Right ventricle myocardium superior (tissue), 1 donor: ENCODE measurements at places on chromosomes 5 and 9.

GRCh38 chr9:38332625-38333024 lies 59.9 kb upstream of the ALDH1B1 start:
- no peak for DNase-seq

GRCh38 chr9:76980566-76980965 lies 38.9 kb upstream of the FOXB2 start:
- DNase-seq, result no peak

DNA sequence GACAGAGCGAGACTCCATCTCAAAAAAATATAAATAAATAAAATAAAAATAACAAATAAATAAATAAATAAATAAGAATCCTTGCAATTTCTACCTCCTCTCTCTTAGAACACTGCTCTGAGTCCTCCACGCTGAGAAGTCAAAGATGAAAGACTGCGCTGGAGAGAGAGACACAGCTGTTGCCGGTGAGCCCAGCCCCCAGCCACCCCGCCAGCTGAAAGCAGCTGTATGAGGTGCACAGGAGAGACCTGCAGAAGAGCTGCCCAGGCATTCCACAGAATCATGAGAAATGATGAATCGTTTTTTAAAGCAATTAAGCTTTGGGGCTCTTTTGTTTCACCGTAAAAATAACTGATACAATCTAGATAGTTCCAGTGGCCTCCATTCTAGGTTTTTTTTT lies 16.3 kb upstream of the STRBP start:
- no peak for DNase-seq

DNA sequence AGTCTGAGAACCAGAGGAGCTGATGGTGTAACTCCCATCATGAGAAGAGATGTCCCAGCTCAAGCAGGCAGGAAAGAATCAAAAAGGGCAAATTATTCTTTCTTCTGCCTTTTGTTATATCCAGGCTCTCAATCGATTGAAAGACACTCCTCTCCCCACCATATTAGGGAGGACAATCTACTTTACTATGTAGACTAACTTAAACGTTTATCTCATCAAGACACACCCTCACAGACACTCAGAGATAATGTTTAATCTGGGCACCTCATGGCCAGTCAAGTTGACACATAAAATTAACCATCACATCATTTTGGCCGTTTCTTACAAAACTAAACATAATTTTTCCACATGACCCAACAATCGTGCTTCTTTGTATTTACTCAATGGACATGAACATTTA lies 534.3 kb upstream of the RORB start:
- DNase-seq, result no peak

DNA sequence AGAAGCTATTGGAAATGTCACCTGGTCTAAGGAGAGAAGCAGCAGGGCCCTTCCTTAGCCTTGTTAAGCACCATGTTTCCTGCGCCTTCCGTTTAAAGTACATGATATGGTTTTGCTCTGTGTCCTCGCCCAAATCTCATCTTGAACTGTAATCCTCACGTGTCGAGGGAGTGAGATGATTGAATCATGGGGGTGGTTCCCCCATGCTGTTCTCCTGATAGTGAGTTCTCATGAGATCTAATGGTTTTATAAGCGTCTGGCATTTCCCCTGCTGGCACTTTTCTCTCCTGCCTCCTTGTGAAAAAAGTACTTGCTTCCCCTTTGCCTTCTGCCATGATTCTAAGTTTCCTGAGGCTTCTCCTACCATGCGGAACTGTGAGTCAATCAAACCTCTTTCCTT lies 49.7 kb downstream of the PRDM6 start:
- DNase-seq, result no peak

GRCh38 chr5:78983601-78984438 lies 1.3 kb downstream of the ARSB start:
- no peak for DNase-seq

GRCh38 chr5:108649106-108649505 lies 98.6 kb upstream of the FER start:
- no peak for DNase-seq

DNA sequence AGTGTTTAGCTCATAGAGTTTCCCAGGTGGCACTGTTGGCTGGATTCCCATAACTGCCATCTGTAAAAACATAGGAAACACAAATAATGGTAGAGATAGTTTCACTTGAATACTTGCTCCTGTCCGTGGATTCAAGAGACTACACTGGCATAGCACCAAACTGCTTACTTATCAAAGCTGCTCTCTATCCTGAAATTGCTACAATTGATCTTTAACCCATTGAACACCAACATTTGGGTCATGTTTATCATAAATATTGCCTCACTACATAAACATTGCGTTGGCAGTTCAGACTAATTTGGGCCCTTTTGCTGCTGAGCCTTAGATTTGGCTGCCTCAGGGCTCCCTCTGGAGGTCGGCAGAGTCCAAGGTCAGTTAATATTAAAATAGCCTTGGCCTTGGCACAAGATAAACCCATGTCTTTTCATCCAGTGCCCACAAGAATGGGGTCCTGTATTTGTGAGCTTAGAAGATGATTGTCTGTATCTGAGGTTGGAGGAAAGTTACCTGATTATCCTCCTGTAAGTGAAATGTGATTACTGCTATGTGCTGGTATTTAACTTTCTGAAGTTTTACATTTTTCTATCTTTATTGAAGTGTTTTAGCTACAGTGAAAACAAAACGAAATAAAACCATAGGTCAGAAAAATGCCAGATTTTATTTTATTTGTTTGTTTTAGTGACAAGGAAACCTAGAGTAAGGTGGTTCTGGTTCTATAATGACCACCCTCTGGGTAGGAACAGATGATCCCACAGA lies 4.0 kb upstream of the RANBP3L start:
- DNase-seq, result peak; percentile 64

DNA sequence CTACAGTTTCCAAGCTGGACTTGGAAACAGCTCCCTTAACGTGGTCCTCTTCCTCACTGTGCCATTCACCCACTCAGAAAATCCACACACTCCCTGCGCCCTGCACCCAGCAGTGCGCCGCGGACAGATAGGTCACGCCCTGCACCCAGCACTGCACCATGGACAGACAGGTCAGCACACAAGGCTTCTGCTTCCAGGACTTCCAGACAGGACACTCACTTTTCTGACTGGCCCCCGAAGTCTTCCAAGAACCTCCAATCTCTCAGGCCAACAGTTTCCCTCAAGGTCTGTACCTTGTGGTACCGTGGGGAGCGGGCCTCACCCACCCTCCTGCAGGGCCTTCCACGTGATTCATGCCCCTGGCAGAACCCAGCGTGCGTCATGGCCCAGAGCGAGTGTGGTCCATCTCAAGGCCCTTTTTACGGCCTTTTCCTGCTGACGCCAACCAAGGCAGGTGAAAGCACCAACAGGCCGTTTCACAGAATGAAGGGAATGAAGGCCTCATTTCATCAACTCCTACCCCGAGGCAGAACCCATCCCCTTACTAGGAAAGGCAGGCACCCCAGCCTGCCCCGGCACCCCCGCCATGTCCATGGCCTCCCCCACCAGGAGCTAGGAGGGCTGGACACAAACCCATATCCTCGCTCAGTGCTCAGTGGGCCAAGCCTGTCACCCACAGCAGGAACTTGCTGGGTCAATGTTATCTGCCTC lies 17.3 kb downstream of the VAV2 start:
- no peak for DNase-seq

- no peak for DNase-seq
These were observed 6.9 kb upstream of the SLC12A7 start for GRCh38 chr5:1118738-1119137.

GRCh38 chr5:137666461-137666850 lies 69.4 kb downstream of the KLHL3 start:
- DNase-seq, result no peak

DNA sequence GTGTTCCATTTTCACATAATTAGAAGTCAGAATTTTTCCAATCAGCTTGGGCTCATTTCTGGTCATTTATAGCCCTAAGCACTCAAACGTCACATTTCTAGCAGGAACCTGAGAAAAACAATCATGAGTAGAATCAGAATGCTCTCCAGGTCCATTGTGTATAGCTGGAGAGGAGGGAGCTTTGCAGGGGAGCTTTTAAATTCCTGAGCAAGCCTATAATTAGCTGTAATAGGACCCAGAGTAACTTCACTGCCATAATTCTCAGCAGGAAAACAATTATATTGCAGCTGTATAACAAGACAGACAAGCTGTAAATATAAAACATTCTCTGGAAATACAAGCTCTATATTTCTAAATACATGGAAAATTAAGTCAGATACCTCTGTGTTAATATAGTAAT lies 637.6 kb upstream of the SGCD start:
- DNase-seq, result no peak

DNA sequence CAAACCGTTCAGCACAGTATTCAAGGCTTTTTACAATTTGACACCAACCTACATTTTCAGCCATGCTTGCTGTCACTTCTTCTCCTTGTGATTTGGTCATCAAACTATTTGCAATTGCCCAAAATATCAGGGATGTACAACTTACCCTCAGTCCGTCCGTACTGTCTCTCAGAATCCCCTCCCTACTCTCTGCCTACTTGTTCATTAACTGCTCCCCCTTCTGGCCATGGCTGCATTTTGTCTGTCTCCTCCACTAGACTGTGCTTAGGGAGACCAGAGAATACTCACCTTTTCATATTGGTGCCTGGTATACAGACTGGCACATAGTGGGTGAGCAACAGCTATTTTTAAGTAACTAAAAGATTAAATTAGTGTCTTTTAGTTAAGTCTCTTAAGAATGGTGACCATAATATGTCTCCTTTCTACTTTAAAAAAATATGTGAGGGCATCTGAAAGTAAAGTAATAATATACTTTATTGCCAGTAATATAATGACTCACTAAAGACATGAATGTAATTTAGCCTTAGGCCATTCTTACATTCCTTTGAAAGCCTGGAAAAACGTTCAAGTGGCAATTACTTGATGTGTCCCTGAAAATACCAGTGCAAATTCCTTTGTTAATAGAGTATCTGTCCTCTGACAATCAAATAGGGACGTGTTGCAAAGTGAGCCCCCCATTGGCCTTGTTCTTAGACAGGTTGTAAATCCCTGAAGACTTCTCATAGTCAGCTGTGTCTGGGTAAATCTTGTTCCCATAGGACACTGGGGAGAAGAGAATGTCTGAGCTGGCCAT lies 27.8 kb downstream of the PRLR start:
- peak; percentile 50 for DNase-seq

DNA sequence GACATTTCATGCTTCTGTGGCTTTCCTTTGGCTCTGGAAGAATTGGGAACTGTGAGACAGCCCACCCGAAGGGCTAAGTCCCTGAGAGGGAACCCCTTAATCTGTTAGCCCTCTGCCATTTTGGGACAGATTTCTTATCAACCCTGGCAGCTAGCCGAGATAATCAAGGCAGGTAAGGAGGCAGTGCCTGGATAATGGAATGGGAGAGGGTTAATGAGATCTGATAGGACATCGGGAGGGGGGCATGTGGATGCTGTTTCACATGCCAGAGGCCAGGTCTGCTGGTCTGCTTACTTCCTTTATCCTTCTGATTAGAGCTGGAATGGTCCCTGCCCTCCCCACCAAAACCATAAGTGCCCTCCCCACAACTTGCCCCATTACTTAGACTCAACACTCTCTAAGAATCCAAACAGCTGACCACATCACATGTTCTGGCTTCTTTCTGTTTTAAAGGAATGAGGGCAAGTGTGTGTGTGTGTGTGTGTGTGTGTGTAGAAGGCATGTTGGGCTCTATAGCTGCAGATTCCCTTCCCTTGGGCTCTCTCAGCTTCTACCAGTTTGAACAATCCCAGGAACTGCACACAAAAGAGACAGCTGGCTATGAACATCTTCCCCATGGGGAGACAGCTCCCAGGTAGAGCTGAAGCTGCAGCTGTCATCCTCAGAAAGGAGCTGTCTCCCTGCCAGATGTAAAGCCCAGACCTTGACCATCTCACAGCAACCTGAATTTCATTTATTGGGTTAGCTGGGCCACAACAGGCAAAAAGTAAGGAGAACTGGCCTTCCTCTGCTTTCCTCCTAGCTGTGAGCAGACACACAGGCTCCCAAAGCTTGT lies 221.3 kb downstream of the PIK3R1 start:
- DNase-seq, result no peak

DNA sequence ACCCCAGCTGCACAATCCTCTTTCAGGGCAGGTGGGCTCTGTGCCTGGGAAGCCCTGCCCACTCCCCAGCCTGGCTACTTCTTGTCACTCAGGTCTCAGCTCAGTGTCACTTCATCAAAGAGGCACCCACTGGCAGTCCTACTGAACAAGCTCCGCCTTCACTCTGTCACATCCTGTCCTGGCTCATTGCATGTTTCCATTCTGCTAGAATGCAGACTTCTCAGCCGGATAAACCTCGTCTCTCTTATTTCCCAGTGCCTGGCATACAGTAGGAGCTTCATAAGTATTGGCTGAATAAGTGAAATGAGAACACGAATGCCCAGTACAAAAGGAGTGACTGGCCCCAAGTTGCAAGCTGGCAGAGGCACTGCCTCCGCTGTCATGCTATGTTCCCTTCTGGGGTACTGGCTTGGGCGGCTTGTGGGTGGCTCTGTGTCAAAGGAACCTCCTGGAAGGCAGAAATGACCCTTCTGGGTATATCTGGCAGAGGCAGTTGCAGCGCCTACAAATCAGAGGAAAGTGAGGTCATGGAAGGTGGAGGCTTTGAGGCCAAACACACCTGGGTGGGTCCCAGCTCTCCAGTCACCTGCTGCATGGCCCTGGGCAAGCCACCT lies 98.3 kb upstream of the PHYKPL start:
- peak; percentile 45 for DNase-seq

- no peak for DNase-seq
These were observed 322.3 kb upstream of the EDIL3 start for GRCh38 chr5:84706678-84707641.

DNA sequence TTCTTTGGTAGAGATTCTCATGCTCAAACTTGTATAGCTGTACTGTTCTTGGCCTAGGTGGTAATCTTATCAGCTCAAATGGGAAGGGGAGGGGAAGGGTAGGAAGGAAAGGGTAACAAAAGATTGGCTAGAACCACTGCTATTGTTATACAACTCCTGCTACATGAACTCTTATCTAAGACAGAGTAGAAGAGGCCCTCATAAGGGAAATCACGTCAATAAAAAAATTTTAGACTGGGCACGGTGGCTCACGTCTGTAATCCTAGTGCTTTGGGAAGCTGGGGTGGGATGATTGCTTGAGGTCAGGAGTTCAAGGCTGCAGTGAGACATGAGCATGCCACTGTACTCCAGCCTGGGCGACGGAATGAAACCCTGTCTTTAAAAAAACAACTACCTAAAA lies 15.9 kb downstream of the STOM start:
- no peak for DNase-seq

GRCh38 chr5:119290161-119290569 lies 65.7 kb upstream of the TNFAIP8 start:
- no peak for DNase-seq

DNA sequence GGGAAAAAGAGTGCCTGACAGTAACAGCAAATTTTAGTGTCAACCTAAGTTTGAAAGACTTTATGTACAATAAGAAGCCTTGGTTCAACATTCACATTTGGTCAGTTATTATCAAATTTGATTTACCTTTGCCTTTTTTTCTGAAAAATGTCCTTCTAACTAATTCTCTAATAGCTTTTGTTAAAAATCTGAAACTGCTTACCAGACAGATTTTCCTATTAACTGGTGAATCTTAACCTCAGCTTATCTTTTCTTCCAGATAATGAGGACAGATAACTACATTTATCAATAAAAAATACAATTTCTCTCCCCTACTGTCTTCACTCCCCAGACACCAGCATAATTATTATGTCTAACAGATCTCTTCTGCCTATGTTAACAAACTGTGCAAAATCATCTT lies 988.5 kb downstream of the CDH18 start:
- no peak for DNase-seq
